Left hindlimb (tissue), 1 donor: ENCODE measurements at places on chromosomes 3 and 15.
A peak's percentile ranks its signal among the peaks of the same experiment; 100 is the strongest.

GRCh38 chr3:16392717-16393116 lies 120.8 kb downstream of the RFTN1 start:
- no peak for DNase-seq

DNA sequence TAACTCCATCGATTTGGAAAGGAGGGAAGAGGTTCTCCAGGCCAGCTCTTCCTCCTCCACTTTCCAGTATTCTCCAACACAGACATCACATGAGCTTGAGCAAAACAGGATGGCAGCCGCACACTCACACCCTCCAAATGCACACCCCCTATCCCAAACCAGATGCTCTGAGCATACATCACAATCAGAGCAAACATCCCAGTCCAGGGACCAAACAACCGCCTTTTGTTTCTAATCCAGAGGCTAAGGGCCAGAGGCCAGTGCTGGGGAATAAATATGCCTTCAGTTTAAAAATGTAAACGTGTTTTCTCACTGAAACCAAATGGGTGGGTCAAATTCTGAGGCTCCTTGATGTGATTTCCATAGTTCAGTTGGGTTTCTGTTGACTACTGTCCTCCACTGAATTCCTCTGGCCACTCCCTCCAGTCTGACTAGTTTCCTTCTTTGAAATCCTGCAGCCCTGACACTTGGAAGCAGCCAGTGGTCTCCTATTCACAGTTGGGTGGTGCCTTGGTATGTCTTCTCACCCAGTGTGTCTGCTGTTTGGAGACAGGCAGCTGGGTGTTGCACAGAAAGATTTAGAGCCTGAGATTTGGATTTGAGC lies 19.2 kb upstream of the MFGE8 start:
- DNase-seq: no peak

DNA sequence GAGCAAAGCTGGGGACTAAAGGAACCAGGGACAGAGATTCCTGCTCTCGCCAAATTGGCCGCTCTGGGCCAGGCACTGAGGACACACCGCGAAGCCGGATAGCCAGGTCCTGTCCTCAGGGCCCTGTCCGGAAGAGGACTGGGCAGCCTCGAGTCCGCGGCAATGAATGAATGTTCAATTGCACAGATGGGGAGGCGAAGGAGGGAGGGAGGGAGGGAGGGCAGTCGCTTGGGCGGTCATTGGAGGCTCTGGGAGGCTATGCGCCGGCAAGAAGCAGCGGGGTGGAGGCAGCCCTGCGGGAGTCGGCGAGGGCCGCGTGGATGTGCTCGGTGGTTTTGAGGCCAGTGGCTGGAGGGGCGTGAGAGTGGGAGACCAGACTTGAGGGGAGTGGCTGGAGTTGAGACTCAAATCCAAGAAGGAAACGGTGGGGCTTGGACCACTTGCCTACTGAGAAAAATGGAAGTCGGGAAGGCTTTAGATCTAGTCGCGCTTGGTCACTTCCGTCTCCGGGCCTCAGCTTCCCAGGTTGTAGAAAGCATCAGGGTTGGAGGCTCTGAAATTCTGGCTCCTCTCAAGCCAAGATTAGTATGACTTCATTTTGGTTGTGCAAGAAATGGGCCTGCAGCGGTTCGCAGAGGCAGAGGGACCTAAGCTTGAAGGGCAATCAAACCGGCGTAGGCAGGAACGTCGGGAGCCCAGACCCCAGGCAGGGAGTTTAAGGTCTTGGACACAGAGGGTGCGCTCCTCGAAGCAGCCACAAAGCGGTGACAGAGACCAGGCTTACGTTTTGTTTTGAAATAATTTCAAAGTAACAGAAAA lies 21.1 kb upstream of the PLXND1 start:
- DNase-seq: peak; percentile 88

DNA sequence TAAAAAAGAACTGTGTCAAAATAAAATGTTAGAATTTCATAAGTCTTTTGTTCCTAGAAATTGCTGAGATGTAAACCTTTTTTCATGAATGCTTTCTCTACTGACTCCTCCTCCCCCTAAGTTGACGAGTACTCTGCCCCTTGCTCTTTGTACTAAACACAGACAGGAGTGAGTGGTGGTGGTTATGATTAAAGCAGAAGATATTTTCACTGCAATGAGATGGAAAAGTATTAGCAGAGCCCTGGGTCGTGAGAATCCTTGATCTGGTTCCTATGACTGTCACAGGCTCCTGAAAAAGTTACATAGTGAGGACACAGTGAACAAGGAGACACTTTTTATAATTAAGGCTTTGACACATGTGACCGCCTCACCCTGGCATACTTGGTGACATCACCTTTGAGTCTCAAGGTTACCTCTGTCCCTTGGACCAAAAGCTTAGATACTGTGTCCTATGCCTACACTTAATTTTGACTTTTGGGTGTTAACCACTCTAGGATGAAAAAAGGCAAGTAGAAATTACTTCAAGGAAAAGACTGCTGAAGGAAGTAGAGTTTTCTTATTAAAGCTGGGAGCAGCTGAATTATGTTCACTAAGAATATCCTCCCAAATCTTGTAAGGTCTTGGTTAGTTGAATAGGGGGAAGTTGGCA lies 130.4 kb upstream of the LYSMD4 start:
- no peak for DNase-seq

DNA sequence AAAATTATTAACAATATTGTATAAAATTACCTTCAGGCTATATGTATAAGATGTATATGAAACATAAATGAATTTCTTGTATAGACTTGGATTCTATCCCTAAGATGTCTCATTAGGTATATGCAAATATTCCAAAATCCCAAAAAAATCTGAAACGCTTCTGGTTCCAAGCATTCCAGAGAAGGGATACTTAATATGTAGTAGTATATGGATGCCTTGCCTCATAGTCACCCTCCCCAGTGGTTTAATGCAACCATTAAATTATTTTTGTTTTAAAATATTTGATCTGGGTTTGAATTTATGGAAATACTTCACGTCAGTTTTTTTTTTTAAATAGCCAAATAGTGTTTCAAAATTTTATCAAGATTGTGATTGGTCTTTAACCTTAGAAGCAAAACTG lies 27.2 kb downstream of the PLCL2 start:
- DNase-seq: no peak

DNA sequence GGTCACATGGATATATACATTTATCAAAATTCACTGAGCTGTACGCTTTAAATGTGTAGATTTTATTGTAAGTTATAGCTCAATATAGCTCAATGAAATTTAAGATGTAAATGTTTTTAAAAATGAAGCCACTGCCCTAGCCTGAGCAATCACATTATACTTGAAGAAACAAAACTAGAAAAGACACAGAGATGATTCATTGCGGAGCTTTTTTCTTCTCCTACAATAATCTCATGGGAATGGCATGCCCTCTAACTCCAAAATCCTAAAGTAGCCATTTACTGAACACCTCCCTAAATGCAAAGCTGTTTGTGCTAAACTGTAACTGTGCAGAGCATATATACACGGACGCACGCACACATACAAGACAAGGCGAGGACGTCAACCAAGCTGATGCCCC lies 84.2 kb downstream of the MYO9A start:
- DNase-seq: no peak

DNA sequence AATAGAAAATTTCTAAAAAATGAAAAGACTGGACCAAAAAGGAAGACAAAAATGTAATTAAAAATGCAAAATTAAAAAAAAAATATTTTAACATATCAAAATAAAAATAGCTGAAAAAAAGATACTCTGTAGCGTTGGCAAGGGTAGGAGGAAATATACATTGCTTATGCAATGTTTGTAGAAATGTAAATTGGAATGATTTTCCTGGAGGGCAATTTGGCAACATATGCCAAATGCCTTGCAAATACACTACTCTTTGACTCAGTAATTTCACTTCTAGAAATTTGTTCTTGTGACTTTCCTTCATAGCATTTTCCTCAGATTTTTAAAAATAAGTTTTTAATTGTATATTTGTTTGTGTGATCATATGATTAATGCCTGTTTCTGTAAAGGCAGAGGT lies 296.6 kb downstream of the ZNF621 start:
- DNase-seq: no peak

- no peak for DNase-seq
Measured at GRCh38 chr3:123120573-123120972, 53.7 kb downstream of the PDIA5 start.

DNA sequence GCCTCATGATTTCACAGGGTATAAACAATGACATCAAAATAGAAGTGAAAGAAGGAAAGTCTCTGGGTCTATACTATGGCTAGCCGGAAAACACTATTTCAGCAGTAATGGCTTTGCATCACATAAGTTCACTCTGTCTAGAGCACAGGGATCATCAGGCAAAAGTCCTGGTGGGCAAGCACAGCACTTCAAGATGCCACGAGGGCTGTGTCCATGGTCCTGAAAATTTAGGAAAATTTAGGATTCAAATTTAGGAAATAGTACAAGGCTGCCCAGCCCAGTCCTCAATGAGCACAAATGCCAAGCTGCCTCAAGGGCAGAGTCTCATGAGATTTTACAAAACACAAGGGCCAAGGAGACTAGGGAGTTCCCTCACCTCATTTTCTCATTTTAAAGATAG lies 54.1 kb downstream of the RORA start:
- no peak for DNase-seq

- peak; percentile 64 for DNase-seq
Measured at GRCh38 chr15:53978253-53978906, at the start of gene UNC13C. Gene UNC13C, plus strand, starts transcription at chr15:53978441. Its CDS starts 34,463 bp downstream, at chr15:54012904.

DNA sequence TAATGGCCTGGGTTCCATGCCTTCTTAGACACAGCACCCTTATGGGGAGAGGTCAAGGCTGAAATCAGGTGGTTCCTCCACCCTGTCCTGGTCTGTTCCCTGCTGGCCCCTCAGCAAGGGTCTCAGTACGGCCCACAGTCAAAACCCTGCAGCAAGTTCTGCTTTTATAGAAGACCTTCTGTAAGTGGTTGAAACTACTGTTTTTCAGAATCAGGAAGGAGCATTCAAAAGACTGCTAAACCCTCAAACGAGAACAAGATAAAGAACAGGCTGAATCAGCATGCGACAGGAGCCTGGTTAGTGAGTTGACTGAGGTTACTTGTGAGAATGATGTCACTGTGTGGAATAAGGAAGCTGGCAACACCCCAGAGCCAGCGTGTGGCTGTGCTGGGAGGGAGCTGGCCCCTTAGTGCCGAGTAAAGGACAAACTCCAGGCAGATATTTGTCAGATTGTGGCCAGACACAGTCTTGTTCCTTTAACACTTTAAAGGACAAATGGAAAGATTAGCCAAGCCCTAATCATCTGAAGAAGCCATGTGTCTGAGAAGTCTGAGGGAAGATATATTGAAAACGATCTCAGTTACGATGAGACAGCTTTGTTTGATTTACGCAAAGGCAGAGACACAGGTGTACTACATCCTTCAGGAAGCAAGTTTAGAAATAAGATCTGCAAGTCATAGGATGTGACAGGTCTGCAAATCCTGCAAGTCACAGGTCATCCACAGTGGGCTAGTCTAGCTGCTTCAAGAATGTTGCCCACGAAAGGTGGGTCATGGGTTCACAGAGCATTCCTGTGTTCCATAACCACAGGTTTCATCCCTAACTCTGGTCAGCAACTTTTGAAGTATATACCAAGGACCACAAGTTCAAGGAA lies 54.0 kb downstream of the B3GNT5 start:
- peak; percentile 61 for DNase-seq

DNA sequence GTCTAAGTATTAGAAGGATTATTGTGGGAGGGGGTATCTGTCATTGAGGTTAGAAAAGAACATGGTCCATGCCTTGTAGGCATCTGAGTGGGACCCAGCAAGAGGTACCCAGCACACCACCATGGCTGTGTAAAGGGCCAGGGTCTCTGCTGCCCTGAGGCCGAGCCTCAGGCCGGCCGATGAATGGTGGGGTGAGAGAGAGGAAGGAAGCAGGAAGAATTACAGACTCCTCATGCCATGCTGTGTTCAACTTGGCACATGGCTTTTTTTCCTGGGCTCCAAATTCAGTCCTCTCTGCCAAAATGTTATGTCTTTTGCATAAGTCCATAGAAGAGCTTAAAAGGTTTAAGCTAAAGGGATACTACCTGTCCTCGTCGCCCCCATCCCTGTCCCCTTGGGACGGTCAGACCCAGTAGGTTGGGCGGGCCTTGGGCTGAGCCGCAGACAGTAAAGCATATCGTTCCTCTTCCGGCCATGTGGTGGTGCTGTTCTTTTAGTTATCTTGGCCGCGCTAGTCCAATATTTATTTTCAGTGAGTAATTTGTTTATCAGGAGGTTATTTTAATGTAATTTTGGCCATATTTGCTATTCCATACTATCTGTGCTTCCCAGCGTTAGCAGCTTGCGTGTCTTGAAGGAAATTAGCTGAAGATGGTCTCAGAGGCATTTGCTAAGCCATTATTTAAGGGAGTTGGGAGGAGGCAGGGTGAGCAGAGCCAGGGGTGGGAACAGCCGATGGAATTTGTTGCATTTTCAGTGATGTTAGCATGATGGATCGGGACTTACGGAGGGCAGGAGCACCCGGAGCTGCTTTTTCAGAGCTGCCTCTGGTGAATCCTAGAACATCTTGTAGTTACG lies 152.4 kb downstream of the AGBL1 start:
- DNase-seq: peak; percentile 30
